ENCODE measurements at places on chromosomes 6 and 20. TPM values are rescaled to one million over a fixed set of nuclear protein-coding genes. Genes with fewer than 3 reads are reported as not detected.

DNA sequence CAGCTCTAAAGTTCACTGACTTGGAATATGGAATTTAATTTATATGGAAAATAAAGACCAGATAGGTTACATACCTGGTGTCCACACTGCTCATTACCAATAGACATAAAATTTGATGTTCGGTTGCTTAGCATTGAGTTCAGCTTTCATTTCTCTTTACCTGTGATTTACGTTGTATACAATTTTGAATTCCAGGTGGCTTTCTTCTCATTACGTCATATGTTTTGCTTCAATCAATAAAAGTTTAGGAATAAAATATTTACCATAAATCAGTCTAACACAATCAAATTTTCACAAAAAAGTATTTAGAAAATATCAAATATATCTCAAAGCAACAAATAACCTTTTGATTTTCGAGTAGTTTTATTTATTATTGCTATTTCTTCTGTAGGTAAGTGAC, 40.8 kb downstream of the HDGFL1 start:
- no peak for DNase-seq

PPP1R3G gene
- 6.3 TPM for total RNA-seq

GLP1R gene
- total RNA-seq: not detected

- DNase-seq: no peak
Observed at GRCh38 chr6:44854712-44855443, 467.4 kb downstream of the CDC5L start.

- no peak for DNase-seq
Observed at GRCh38 chr20:19275630-19276071, 63.2 kb downstream of the SLC24A3 start.

- no peak for DNase-seq
Observed at GRCh38 chr6:156790711-156791319, 13.6 kb downstream of the ARID1B start.

- DNase-seq: no peak
Observed at GRCh38 chr20:14896569-14896968, 559.2 kb upstream of the FLRT3 start.

GRCh38 chr6:39428152-39428551, 105.7 kb upstream of the KCNK16 start:
- no peak for DNase-seq

CALHM6 gene
- total RNA-seq: 3.1 TPM

SLC17A1 gene
- 18.4 TPM for total RNA-seq

SMPD2 gene
- total RNA-seq: 17.0 TPM

GRCh38 chr6:89085409-89086205, 5.1 kb downstream of the PNRC1 start:
- no peak for DNase-seq

GRCh38 chr6:148760568-148761526, 14.0 kb downstream of the UST start:
- peak; percentile 73 for DNase-seq

GRCh38 chr6:107862383-107862782, 38.3 kb upstream of the SCML4 start:
- DNase-seq: peak; percentile 89

OR12D3 gene
- total RNA-seq: not detected

- DNase-seq: no peak
Observed at GRCh38 chr6:166228839-166229528, 61.3 kb upstream of the TBXT start.

GRCh38 chr6:137873273-137873762, 6.3 kb downstream of the TNFAIP3 start:
- peak; percentile 99 for DNase-seq

MDFI gene
- 3.4 TPM for total RNA-seq

- DNase-seq: no peak
Observed at GRCh38 chr6:45780523-45780922, 235.1 kb downstream of the CLIC5 start.

GRCh38 chr6:24935366-24936152, at the start of gene RIPOR2:
Gene RIPOR2, minus strand, starts transcription at chr6:24935960. Its CDS starts 62 bp downstream, at chr6:24935898.
- DNase-seq: no peak

C4A gene
- 42.4 TPM for total RNA-seq

DNA sequence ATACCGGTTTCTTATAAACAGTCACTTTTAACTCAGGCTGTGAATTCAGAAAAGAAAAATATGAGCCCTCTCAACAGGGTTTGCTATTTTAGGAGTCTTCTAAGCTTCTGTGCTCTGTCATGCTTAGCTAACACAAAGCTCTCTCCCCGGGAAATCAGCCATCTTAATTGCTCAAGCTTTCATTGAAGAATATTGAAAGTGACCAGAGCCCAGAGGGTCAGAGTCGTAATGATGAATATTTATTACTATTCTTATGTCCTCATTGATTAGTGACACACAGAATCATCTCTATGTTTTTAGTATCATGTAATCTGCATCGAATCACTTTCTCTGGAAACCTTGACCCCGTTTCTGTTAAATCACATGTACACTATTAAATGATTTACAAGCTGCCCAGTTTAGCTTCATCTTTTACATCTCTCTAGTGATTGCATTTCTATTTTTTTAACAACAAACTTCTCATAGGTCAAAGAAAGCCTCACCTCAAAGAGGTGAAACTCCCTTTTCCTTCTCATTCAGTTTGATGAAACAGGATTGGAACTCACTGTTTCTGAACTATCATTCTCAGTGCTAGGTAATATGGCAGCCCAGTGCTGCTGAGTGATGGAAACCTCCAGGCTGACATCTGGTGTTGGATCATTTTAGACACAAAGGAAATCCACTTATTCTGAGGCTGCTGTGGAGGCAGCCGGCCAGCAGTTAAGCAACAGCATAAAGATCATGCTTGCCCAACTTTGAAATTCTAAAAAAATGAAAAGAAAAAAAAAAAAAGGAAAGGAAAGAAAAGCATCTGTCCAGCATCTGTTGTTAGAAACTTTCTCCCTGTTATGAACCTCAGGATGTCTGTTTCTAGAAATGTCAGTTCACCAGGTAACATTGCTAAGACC, 96.3 kb downstream of the RFPL4B start:
- DNase-seq: peak; percentile 41

SAMD3 gene
- not detected for total RNA-seq

FAM120B gene
- 12.0 TPM for total RNA-seq

DNA sequence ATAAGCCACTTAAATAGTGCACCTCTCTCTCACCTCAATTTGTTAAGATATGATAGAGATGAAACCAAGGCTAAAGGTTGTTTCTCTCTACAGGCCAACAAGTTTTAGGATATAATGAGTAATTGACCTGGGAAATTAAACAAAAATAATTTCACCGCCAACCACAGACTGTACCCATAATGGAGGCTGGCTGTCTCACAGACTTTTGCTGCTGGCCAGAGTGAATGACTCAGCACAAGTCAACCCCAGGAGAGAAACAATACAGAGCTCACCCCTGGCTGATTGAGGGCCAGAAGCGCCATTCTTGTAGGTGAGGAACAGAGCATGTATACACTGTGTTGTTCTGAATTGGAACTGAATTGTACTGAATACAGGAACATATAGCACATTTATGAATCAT, 99.9 kb downstream of the CAP2 start:
- DNase-seq: peak; percentile 72

DNA sequence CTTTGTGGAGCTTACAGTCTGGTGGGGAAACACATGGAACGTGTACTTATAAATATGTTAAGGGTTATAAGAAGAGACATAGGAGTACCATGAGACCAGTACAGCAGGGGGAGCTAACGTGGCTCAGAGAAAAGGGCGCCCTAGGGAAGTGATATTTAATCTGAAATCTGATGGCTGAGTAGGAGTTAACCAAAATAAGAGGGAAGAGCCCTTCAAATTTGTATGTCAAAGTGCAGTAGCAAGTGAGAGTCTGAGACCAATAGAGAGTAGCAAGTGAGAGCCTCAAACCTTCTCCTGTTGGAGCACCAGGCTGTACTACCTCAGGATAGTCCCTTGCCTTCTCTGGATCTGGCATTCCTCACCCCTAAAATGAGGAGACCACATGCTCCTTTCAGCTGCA, 6.1 kb upstream of the PKIG start:
- peak; percentile 28 for DNase-seq

TSPO2 gene
- total RNA-seq: not detected

TNFRSF6B gene
- 191 TPM for total RNA-seq

Measured in renal cortical epithelial cell (primary cell).